ENCODE measurements at places on chromosomes 5 and 9.

GRCh38 chr5:135386886-135387628, 12.0 kb downstream of the MACROH2A1 start:
- DNase-seq, result no peak

DNA sequence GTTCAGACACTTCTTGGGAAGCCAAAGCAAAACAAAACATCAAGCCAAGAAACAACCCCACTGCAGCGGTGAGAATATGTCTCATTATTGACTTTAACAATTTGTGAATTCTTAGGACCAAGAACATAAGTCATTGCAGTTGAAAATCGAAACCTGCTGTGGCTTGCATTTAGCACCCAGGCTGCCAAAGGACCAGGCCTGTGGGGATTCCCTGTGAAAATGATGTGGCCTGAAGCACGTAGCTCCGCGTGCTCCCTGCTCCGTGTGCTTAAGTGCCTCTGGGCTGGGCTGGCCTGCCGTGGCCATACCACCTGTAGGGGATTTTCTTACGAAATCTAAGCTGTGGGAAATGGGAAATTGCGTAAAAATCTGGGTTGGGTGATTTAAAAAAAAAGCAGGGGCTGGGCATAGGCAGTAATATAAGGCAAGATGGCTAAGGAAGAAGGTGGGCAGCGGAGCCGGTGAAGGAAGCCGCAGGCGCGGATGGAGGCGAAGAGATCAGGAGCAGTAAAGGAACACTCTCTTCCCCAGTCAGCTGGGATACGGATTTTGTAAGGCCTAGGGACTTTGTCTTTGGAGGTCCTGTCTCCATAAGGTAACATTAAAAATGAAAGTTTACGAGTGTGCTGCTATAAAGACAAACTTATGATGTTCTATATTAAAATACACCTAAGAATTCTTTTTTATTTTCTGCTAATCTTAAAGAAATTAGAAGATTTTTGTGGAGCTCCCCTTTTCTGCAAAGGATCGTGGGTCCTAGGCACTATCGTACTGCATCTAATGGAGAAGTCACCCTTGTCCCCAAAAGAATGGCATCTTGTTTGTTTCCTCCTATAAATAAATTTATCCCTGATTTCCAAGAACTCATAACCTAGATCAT, 189.6 kb upstream of the SEMA6A start:
- DNase-seq, result no peak

DNA sequence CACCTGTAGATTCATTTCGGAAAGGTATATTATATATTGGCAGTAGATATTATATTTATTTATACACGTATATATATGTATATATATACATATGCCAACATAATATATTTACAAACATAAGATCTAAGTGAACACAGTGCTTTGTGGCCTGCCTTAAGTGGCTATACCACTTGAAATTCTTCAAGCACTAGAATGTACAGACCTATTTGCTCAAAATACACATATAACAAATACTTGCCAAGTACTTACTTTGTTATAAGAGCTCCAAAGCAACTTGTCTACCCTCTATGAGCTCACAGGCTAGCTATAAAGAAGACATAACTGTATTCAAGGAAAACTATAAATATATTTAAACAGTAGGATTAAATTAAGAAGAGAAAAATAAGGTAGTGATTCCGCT, 33.6 kb upstream of the SLC36A1 start:
- DNase-seq, result no peak

DNA sequence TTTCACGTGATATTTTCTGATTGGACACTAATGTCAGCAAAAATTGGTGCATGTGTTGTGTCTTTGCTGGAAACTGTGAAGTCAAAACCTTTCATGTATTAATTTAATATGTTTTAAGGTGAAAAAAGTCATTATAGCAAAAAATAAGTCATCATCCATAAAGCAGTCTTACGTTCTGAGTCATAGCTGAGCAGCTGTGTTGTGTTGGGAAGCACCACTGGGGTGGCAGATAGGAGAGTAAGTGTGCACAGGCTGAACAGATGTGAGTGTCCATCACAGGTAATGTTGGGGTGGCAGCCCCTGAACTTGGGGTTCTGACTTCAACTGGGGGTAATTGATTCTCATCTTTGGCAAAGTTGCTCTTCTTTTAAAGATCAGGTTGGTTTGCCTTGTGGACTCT, 156.8 kb downstream of the NXNL2 start:
- DNase-seq, result no peak

GRCh38 chr5:61069150-61069549, 93.1 kb downstream of the SMIM15 start:
- no peak for DNase-seq

- no peak for DNase-seq
These were observed 110.7 kb downstream of the NR6A1 start for GRCh38 chr9:124660341-124660801.
